Smooth muscle cell of the brain vasculature (primary cell): ENCODE measurements at places on chromosomes 5 and 9.

GRCh38 chr9:18331310-18331684 is 142.7 kb upstream of the ADAMTSL1 start:
- no peak for DNase-seq

DNA sequence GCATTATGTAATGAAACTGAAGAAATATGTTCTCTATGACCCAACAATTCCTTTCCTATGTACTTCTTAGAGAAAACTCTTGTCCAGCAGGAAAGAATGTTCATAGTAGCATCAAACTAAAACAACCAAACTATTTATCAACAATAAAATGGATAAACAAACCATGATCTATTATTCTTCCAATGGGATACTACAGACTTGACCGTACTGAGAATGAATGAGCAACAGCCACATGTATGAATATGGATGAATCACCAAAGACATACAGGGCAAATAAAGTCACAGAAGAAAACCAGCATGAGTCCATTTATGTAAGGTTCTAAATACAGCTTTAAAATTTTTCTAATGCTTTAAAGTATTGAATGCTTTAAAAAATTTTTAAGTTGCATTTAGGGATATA is 73.6 kb upstream of the SUSD1 start:
- DNase-seq: no peak

- DNase-seq: no peak
Measured at GRCh38 chr9:106668534-106668933, 194.4 kb upstream of the ZNF462 start.

GRCh38 chr9:68782546-68782945 is 77.5 kb downstream of the PIP5K1B start:
- no peak for DNase-seq

GRCh38 chr5:143714629-143715028 is 97.3 kb upstream of the HMHB1 start:
- no peak for DNase-seq

DNA sequence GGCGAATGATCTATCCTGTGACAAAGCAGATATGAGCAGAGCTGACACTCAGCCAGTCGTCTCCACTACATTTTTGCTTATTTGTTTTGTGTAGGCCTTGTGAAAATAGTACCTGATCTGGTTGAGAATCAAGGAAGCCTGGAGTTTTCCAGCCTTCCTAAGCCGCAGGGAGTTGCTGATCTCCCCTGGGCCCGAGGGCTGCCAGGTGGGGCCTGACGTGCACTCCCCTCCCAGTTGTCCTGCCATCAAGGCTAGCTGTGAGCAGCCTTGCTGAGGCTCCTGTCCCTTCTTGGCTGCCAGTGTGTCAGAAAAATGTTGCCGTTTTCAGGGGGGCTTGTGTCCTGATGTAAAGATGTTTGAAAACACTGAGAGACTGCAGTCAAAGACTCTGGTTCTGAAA is 102.4 kb downstream of the SMARCA2 start:
- no peak for DNase-seq

GRCh38 chr9:72494051-72494450 is 27.4 kb upstream of the TMC1 start:
- DNase-seq: no peak

DNA sequence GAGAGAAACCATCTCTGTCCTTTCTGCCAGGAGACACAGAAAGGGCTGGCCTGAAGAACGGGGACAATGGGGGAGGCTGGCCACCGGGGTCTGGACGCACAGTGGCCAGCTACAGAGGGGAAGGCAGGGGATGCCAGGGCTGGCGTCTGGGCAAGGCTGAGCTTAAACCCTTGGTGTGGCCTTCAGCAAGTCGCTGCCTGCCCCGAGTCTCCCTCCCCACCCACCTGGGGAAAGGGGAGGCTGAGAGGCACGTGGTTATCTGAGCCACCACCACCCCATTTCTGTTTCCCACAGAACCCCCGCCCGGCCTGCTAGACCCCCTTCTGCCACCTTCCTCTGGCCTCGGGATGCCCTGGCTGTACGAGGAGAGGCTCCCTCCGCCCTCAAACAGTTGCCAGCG is 115.3 kb downstream of the VAV2 start:
- no peak for DNase-seq
